ENCODE measurements at places on chromosomes 2 and 18. TPM values are rescaled to one million over a fixed set of nuclear protein-coding genes. Genes with fewer than 3 reads are reported as not detected.

Gene RBM44
- total RNA-seq = 0.08 TPM

Gene ALKAL2
- not detected for total RNA-seq

Gene CCNYL1
- 4.7 TPM for total RNA-seq

Gene IL36A
- total RNA-seq = not detected

Gene EFR3B
- 0.05 TPM for total RNA-seq

Gene CHST9
- total RNA-seq = not detected

Gene AQP12A
- total RNA-seq = not detected

Gene NEUROD1
- total RNA-seq = not detected

Gene FAM124B
- total RNA-seq = not detected

Gene CYP26B1
- total RNA-seq = 0.05 TPM

Data from HT-29 (cell line).